Retinal pigment epithelial cell (primary cell): ENCODE measurements at places on chromosomes 7 and 10.

DNA sequence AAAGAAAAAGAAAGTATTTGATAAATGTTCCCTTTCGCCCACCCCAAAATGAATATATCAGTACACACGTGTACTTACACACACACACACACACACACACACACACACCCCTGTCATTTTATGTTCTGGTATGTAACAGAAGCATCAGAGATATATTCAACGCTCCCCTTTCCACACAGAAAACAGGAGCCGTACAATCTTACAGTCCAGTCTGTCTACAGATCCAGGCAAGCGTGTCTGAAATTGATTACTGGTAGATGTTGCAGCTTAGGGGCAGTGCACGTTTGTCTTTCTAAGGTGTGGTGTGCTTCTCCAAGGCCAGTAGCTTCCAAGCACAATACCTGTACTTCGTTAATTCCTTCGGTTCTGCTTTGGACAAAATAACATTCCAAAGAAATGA lies 143.7 kb upstream of the RNF32 start:
- DNase-seq, result no peak

GRCh38 chr7:99975782-99976521 lies at the start of gene AZGP1:
AZGP1 (minus strand) TSS chr7:99976031; CDS start chr7:99976020, 11 bp downstream.
- DNase-seq, result no peak

- DNase-seq, result no peak
Observed at GRCh38 chr10:17229717-17229966, 1.6 kb downstream of the VIM start.

DNA sequence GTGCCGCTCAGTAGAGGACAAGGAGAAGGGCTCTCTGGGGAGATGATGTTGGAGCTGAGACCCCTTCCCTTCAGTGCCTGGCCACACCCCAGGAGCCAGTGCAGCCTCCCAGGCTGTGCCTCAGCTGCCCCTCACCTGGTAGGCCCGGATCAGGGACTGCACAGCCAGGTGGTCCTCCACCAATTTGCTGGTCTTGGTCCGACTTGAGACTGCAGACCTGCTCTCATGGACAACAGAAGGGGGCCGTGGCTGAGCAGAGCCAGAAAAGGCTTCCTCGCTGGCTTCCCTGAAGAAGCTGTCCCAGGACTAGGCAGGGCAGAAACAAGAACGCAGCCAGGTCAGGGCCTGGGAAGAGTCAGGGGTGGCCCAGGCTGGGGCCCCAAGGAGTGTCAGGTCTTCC lies 5.5 kb downstream of the OGDHL start:
- DNase-seq, result no peak

GRCh38 chr10:22648547-22648961 lies 65.8 kb downstream of the PIP4K2A start:
- no peak for DNase-seq

- no peak for DNase-seq
Observed at GRCh38 chr10:70804421-70804808, 11.3 kb upstream of the SGPL1 start.

- no peak for DNase-seq
Observed at GRCh38 chr7:130990178-130990832, 256.3 kb upstream of the KLF14 start.

DNA sequence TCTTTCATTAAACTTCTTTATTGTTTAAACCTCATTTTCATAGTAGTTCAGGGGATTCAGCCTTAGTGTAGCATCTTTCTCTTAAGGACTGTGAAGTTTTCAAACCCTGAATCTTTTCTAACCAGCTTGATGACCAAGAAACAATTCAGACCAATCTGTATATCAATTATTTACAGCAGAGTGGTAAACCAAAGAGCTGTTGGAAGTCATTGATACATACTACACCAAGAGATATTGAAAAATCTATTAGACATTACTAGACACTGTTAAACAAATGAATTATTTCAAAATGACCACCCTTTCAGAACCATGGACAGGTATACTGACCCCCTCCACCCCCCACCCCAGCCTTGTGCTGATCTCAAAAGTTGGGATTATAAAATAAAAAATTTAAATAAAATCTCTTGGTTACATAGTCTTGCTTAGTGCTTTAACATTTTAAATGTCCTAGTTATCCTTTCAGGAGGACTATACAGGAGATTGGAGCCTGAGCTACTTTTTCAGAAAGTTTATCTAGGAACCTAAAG lies 143.9 kb upstream of the LSM8 start:
- no peak for DNase-seq

DNA sequence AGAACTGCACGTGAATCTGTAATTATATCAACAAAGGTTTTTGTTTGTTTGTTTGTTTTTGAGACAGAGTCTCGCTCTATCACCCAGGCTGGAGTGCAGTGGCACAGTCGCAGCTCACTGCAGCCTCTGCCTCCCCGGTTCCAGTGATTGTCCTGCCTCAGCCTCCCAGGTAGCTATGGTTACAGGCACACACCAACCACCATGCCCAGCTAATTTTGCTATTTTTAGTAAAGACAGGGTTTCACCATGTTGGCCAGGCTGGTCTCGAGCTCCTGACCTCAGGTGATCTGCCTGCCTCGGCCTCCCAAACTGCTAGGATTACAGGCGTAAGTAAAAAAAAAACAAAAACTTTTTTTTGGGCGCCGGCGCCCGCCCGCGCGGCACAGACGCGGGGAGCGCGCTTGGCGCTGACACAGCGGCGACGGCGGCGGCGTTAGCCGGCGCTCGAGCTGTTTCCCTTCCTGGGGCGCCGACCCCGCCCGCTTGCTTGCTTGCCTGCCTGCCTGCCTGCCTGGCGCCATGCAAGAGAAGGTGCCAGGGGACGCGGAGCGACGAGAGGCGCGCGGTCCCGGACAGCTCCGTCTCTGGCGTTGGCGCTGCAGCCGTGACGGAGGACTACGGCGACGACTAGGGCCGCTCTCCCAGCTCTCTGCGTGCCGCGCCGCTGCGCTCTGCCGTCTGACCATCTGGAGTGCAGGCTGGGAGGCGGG lies 171.4 kb upstream of the NUPR2 start:
- DNase-seq, result no peak

GRCh38 chr10:35578618-35578956 lies 26.6 kb upstream of the GJD4 start:
- no peak for DNase-seq

DNA sequence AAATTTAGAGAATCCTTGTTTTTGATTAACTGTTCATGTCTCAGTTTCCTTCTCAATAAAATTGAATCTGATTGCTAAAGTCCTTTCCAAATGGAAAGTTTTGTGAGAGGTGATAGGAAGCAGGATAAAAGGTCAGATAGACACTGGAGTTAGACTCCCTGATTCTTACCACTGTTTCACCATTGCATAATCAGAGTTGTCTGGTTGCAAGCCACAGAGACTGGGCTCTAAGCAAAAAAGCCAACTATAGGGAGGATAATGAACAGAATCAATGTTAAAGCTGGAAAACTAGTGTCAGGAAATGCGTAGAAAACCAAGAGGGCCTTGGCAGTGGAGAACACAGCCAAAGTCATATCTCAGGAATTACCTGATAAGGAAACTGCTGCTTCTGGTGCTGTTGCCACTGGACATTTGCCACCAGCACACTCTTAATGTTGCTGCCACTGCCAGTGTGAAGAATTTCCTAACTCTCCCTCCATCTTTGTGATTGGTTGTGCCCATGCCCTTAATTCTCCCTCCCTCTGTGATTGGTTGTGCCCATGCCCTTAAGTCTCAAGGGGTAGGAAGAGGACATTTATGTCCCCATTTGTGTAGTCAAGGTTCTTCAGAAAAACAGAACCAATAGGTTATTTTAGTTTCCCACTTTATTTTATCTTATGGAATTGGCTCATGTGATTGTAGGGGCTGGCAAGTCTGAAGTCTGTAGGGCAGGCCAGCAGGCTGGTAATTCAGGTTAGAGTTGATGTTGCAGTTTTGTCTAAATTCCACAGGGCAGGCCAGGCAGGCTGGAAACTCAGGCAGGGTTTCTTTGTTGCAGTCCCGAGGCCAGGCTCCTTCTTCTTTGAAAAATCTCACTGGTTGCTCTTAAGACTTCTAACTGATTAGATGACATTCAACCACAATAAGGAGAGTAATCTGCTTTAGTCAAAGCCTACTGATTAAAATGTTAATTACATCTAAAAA lies 639.0 kb downstream of the REEP3 start:
- no peak for DNase-seq

GRCh38 chr7:40873248-40873647 lies 738.4 kb downstream of the SUGCT start:
- DNase-seq, result no peak

GRCh38 chr7:88307412-88307811 lies 718 bp upstream of the STEAP4 start:
- DNase-seq, result no peak

DNA sequence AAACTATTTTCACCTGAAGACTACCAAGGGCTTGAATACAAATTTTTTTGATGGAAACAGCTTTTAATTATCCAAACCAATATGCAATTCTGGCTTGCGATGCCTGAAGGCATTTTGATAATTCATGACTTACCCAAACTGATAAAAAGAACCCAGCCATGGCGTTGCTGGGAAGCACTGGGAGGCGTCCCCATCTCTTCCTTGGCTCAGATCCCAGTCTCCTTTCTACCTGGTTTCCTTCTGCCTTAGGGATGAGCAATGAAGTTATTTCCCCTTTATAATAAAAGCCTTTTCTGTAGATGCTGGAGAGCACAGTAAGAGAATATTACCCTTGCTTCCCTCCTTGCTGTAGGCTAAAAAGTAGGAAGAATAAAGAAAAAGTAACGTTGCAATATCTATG lies 129.1 kb upstream of the ANK3 start:
- DNase-seq, result no peak

DNA sequence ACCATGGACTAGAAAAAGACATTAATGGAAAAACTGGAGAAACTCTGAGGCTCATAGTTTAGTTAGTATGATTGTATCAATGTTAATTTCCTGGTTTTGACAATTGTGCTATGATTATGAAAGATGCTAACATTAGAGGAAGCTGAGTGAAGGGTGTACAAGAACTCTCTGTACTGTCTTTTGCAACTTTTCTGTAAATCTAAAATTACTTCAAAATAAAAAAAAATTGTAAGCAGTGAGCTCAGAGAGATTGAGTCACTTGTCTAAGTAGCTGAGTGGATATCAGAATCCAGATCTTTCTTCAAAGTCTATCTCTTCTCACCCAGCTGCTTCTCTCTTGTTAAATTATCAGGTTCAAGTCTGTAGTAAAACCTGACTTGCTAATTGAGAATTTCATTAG lies 181.1 kb downstream of the PLCE1 start:
- DNase-seq, result no peak

- DNase-seq, result peak; percentile 21
Observed at GRCh38 chr7:31747553-31747952, 60.5 kb downstream of the PPP1R17 start.

GRCh38 chr7:105691082-105691679 lies 109.9 kb upstream of the EFCAB10 start:
- no peak for DNase-seq

DNA sequence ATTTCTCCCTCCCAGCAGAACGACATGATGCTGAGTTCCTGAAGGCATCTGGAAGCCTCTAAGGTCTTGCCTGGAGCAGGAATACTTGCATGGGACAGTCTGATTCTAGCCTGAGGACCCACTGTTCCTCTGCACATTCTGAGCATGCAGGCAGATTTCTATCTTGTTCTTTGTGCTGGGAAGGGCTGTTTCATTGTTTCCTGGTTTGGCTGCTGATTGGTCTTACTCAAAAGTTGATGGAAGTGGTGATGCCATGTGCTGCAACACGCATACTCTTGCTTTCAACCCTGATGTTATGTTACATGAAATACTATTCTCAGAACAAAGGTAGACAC lies 307.0 kb downstream of the GATA3 start:
- no peak for DNase-seq

GRCh38 chr10:5314840-5315239 lies 49.9 kb upstream of the UCN3 start:
- no peak for DNase-seq

DNA sequence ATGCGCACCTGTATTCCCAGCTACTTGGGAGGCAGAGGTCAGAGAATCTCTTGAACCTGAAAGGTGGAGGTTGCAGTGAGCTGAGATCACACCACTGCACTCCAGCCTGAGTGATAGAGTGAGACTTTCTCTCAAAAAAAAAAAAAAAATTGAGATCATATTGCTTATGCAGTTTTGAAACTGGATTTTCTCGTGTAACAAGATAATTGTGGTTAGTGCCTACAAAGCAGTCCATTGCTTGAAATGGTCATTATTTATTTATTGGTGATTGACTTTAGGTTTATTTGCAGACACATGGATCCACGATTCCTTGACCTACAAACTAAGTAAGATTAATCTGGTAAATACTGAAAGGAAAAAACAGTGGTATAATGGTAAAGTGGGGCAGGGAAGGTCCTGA lies 149.8 kb downstream of the TAX1BP1 start:
- no peak for DNase-seq

- no peak for DNase-seq
Observed at GRCh38 chr10:119945805-119946204, 53.3 kb downstream of the SEC23IP start.

DNA sequence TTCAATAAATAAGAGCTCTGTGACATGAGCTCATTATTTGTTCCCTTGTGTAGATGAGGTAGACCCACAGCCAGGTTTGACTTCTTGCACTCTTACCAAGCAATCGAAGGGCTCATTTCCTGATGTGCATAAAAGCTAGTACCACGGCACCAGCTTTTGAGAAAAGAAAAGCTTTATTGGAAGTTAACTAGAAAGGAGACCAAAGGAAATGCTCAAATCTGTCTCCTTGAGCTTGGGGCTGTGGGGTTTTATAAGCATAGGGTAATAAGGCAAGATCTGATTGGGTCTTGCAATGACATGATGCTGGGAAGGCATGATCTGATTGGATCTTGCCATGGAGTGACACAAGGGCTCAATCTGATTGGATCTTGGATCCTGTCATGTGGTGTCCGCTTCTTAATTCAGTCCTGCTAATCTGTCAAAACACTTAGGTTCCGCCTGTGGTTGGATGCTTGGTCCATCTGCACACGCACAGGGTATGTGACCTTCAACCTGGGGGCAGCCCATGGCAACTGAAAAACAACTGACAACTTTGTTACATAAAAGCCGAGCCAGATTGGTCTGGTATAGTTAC lies 47.8 kb upstream of the FRMD4A start:
- no peak for DNase-seq

DNA sequence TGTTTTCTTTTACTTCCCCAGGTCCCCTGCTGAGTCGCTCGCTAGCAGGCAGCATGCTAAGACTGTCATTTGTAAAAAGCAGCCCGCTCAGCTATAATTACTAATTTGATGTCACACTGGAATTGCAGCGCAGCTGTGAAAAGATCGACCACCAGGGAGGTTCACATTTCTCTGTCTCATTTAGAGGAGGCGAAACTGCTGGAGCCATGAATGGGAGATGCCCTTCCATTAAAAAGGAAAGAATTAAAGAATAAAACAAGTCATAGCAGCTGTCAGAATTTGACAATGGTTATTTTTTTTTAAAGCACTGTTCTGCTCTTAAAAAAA lies 153.5 kb downstream of the PIP4K2A start:
- DNase-seq, result no peak

GRCh38 chr7:72161534-72161933 lies 250.6 kb downstream of the CALN1 start:
- DNase-seq, result no peak

GRCh38 chr10:101939729-101940128 lies 96.1 kb upstream of the KCNIP2 start:
- no peak for DNase-seq
